ENCODE measurements at places on chromosomes 6 and 20.
A peak's percentile ranks its signal among the peaks of the same experiment; 100 is the strongest.

DNA sequence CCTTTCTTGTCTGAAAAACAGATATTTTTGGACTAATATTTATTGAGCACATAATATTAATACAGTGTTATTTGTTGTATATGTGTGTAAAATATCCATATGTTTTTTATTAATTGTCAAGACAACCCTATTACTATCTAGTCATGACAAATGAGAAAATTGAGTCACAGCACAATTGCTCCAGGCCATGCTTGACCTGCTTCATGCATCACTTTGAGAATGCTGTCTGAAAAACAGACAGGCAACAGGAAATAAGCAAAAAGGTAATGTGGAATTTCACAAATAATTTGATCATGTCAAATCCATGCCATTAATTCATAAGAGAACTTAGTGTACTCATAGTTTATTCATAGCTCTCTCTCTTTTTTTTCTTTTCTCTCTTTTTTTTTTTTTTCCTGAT, 246.5 kb downstream of the RIMS1 start:
- no peak for DNase-seq

DNA sequence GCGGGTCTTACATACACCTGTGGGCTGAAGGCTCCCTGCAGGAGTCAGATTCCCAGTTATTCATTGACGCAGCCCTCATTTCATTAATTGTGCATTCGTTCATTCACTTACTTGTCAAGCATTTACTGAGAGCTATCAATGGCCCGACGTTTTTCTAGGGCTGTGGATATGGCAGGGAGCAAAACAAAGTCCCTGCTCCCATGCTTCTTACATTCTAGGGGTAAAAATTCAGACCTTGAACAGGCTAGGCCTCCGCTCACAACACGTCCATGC, 369 bp upstream of the NSFL1C start:
- no peak for DNase-seq

- peak; percentile 52 for DNase-seq
These were observed 78.9 kb downstream of the OLIG3 start for GRCh38 chr6:137415127-137415833.

DNA sequence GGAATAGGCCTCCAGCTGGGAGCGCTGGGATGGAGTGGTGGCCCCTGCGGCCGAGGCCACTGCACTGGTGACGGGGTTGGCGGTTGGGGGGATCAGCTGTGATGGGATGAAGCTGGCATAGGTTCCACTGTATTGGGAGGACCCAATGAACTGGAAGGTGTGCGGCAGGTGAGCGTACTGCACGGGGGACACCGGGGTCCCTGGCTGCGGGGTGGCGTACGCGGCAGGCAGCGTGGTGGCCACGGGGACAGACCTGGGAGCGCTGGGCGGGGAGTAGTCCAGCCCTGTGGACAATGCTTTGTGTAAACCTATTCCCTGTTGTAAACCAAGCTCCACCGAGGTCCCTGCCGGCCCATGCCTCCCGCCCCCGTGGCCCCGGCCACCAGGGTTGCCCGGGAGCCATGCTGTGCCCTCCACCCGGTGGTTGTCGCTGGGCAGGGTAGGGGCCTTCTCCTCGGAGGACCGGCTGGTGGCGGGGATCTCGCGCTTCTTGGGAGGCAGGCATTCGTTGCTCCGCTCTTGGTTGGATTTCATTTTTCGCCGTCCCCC, 89.5 kb downstream of the GMPR start:
- DNase-seq: no peak

GRCh38 chr6:10341605-10342004, 73.3 kb downstream of the TFAP2A start:
- no peak for DNase-seq

GRCh38 chr20:53530440-53530839, 63.2 kb downstream of the ZNF217 start:
- DNase-seq: no peak

DNA sequence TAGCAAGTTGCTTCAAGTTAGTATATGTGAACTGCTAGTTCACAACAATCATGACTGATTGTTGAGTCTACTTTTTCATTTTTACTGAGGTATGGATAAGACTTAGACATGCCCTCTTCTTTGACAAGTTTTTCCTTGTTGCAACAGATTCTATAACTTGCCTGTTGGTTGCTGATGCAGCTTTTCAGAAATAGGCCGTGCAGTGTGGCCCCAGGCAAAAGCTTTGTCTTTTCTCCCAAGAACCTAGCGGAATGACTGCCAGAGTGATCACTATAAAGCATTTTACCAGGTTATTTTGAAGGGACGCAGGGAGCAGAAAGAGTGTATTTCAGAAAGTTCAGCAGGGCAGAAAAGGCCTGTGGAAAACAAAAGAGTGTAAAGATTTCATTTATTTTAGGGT, 16.0 kb downstream of the HECA start:
- DNase-seq: no peak

GRCh38 chr20:63542696-63543095, 4.9 kb downstream of the SRMS start:
- DNase-seq: no peak

DNA sequence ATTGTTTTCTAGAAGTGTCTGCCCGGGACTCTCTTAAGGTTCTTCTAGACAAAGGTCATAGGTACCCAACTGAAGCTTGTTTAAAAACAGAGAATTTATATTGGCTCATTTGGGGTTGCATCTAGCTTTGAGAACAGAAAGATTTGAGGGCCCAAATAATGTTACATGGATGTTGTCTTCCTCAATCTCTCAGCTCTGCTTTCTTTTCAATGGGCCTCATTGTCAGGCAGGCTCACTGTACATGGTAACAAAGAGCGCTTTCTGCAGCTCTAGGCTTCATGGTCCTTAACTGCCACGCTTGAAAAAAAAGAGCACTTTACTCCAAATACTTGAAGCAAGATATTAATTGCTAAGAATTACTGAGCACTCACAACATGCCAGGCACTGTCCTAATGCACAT, 22.2 kb downstream of the NHLRC1 start:
- DNase-seq: no peak

- DNase-seq: no peak
These were observed 155.2 kb downstream of the CEBPB start for GRCh38 chr20:50345712-50346373.

- DNase-seq: no peak
These were observed 75.4 kb downstream of the MTHFD1L start for GRCh38 chr6:150940941-150941340.

- no peak for DNase-seq
These were observed 50.3 kb downstream of the ANKRD6 start for GRCh38 chr6:89483111-89483720.

- no peak for DNase-seq
These were observed 23.8 kb upstream of the SYNDIG1 start for GRCh38 chr20:24445510-24446170.

- DNase-seq: no peak
These were observed 17.0 kb upstream of the CPNE5 start for GRCh38 chr6:36856277-36856676.

GRCh38 chr6:119610265-119610664, 260.7 kb upstream of the MAN1A1 start:
- DNase-seq: no peak

DNA sequence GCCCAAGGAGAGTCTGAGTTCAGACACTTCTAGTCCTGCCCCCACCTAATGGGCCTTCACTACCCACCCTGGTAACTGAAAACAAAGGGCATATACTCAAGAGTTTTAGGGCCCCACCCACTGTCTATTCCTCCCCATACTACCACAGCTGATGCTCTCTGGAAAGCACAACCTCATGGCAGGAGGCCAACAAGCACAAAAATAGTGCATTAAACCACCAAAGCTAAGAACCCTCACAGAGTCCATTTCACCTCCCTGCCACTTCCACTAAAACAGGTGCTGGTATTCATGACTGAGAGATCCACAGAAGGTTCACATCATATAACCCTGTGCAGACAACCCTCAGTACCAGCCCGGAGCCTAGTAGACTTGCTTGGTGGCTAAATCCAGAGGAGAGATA, 132.1 kb upstream of the ADGRB3 start:
- no peak for DNase-seq

- DNase-seq: no peak
These were observed 18.6 kb downstream of the MOXD1 start for GRCh38 chr6:132382630-132383175.

- no peak for DNase-seq
These were observed 114.5 kb downstream of the INSM1 start for GRCh38 chr20:20482453-20482852.

GRCh38 chr6:149925253-149925973, 2.5 kb upstream of the RAET1G start:
- DNase-seq: no peak

- DNase-seq: peak; percentile 39
These were observed 50.4 kb downstream of the PDE7B start for GRCh38 chr6:135901774-135902524.

DNA sequence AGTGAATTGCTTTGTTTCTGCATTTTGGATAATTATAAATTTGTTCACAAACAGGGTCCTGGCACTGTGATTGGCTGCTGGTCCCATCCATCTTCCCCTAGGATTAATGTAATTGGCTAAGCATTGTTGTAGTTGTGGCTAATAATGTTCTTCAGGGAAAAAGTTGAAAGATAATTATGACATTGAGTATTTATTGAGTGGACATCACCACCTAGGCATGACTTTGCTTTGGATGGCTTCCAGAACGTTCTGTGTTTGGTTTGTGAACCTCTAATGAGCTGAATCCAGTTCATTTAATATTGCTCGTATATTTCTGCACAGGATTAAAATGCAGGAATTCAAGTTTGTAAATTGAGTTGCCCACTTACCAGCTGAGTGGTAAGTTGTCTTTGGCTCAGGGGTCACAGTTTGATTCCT, 55.1 kb downstream of the ARID1B start:
- DNase-seq: no peak

DNA sequence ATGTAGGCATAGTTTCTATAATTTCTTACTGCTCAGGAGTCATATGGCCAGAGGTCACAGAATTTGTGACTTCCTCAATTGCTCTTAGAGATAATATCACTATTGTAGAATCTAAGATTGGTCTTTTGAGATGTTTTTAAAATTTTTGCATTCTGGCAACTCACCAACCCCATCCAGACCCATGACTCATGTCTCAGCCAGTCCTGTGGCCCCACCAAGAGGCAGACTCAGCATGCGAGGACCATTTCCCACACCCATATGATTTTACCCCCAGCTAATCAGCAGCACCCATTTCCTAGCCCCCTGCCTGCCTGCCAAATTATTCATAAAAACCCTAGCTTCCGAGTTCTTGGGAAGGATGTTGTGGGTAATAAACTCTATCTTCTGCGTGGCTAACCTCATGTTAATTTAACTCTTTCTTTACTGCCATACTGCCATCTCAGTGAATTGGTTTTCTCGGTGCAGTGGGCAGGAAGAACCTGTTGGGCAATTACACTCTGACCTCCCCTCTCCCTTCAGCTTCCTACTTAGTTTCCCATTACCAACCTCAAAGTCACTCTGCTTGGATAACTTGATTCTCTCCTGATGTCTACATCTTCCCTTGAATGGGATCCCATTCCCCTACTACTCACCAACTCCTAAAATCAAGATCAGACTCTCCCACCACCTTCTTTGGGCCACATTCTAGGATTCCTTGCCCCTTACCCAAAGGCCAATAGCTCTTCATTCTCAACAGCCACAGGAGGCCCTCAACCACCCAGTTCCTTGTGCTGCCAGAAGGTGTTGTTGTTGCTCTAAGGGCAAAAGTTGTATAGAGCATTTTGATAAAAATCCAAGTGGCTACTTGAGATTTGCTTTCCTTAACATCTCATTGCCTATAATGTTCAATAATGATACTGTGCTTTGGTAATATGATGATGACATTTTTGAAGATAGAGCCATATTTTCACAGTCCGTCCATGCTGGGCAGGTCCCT, 16.2 kb upstream of the IYD start:
- DNase-seq: no peak

DNA sequence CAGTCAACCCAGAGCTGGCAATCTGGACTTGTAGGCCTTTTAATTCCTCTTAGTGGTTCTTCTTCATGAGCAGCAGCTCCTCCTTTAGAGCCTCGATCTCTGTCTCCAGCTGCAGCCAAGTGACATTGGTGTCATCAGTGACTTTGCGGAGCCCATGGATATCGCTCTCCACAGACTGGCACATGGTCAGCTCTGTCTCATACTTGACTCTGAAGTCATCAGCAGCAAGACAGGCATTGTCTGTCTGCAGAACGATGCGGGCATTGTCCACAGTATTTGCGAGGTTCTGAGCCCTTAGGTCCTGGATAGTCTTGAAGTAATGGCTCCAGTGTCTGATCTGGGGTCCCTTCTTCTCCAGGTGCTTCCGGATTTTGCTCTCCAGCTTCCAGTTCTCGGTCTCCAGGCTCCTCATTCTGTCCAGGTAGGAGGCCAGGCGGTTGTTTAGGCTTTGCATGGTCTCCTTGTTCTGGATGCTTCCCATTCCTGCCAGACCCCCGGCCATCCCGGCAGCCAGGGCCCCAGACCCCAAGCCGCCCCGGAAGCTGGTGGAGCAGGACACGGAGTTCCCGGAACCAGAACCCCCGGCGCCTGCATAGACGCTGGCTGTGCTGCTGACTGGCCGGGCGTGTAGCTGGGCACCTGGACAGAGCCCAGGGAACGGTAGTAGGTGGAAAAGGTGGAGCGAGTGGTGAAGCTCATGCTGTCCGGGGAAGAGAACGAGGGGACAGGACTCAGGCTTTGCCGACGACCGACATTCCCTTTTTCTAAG, 15.1 kb downstream of the RFPL4B start:
- no peak for DNase-seq

DNA sequence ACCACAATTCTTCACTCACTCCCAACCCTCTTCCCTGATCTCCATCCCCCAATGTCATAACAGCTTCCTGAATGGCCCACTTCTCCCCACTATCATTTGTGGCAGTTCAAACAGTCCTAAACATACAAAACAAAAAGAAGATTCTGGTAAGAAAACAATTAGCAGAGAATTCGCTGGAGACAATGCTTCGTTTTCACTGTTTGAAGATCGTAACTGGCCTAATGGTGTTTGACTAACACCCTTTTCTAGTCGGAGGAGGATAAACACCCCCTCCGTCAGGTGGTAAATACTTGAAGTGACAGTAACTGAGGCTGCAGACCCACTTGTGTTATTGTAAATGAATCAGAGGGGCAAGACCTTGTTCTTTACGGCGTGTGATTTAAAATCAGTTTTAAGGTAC, 3.8 kb downstream of the EYA2 start:
- DNase-seq: no peak

DNA sequence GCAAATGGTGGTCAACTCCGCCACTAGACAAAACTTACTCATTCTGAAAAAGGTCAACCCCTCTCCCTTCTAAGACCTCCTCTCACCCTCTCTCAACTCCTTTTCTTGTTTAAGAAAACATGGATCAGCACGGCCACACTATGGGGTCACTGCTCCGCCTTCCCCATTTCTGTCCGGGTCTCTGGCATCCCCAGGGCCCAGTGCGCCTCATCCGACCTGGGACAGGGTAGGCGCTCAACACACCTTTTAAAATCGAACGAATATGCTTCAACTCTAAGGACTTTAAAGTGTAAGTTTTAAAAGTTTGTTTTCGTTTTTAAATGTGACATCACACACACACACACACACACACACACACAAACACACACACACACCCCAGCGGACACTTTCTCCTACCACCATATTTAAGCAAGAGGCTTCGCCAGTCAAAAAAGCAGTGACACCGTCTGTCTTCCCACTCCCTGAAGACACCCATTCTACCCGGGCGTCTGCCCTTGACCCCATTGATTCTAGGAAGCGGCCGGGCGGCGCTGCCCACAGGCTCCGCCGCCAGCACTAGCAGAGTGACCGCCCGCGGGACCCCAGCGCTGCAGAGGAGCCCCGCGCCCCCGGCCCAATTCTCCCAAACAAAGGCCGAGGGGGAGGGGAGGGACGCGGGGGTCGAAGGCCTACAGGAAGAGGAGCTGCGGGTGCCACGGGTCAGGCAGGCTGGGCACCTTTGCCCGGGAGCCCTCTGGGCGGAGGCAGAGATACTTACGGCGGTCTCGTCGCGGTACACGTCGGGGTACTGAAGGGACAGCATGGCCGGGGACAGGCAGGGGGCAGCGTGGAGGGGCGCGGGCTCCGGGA, 568 bp downstream of the PREP start:
- no peak for DNase-seq

Measured in T-helper 2 cell treated with Interferon-gamma antibody and Interleukin-4, amounts not matched to agents 5 μg/mL and 100 μg/mL, for 36 hours (primary cell).